Fibroblast of villous mesenchyme (primary cell): ENCODE measurements at places on chromosomes 11 and 22. TPM values are rescaled to one million over a fixed set of nuclear protein-coding genes. Genes with fewer than 3 reads are reported as not detected.

- DNase-seq = no peak
Measured at GRCh38 chr22:36728505-36728904, 25.0 kb upstream of the CACNG2 start.

MYRF gene
- 2.6 and 9.7 TPM in 2 replicates for total RNA-seq

DNA sequence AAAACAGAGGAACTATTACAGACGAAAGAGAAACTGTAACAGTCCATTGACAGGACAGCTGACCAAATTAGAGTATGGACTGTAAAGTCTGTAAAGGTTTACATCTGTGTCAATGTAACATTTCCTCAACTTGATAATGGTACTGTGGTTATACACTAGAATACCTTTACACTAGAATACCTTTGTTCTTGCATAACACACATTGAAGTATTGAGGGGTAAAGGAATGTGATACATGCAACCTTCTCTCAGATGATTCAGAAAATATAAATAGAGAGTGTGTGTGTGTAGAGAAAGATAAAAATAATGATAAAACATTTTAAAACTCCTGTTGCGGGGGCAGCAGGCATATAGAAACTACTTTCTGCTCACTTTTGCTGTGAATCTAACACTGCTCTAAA is 5.6 kb upstream of the EEF1G start:
- no peak for DNase-seq

- DNase-seq = peak; percentile 94
Measured at GRCh38 chr11:9834291-9834690, 170.4 kb downstream of the SWAP70 start.

- DNase-seq = no peak
Measured at GRCh38 chr22:30033901-30034300, 46.4 kb upstream of the HORMAD2 start.

DNA sequence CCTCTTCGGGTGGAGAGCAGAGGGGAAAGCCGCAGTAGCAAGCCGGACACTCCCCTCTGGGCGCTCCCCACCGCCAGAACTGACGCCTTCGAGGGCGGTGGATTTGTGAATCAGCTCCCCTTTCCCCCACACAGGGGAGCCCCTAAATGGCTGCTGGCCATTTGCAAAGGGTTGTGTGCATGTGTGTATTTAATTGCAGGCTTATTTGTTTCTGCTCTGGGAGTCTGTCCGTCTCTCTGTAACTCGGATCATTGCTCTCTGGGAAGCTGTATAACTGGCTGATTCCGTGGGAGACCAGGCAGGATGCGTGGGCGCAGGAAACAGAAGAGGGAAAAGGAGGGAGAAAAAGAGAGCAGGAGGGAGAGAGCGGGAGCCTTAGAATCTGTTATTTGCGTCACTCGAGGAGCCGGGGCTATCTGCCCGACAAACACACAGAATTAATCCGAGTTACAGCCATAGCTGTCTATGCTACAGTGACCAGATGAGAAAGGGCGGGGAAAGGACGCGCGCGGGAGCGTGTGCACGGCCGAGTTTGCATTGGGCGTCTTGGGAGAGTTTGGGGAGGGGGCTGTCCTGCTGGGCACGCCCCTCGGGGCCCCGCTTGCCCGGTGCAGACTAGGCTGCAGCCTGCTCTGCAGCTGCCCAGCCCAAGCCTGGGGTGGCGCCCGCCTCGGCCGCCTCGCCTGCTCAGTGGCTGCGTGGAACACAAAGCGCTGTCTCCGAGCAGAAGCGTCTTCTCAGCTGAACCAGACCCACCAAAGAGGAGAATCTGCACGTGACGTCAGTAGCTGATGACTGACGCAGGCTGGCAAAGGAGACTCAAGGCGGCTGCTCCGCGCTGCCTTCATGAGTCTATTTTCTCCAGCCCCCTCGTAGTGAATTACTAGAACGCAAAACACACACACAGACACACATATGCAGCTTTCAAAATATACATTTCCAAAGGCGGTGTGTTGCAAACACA is 105.3 kb upstream of the HSD17B12 start:
- peak; percentile 50 for DNase-seq

ANAPC15 gene
- total RNA-seq = 32.8 and 48.3 TPM in 2 replicates

ADM2 gene
- total RNA-seq = 2.6 and 5.8 TPM in 2 replicates

DNA sequence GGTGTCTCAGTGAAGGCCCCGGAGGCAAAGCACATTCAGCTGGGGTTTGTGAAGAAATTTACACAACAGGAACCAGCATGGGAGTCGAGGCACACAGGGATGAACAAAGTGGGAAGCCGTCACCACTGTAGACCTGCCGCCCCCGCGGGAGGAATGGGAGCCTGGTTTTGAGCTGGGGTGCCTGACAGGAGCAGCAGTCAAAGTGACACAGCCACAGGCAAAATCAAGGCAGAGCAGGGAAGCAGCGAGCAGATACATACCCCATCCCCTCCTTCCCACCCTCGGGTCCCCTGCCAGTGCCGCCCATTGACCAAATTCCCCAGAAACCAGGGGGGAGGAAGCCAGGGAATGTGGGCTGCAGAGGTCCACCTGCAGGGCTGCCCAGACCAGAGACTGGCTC is 20.8 kb downstream of the P2RX3 start:
- no peak for DNase-seq

DNA sequence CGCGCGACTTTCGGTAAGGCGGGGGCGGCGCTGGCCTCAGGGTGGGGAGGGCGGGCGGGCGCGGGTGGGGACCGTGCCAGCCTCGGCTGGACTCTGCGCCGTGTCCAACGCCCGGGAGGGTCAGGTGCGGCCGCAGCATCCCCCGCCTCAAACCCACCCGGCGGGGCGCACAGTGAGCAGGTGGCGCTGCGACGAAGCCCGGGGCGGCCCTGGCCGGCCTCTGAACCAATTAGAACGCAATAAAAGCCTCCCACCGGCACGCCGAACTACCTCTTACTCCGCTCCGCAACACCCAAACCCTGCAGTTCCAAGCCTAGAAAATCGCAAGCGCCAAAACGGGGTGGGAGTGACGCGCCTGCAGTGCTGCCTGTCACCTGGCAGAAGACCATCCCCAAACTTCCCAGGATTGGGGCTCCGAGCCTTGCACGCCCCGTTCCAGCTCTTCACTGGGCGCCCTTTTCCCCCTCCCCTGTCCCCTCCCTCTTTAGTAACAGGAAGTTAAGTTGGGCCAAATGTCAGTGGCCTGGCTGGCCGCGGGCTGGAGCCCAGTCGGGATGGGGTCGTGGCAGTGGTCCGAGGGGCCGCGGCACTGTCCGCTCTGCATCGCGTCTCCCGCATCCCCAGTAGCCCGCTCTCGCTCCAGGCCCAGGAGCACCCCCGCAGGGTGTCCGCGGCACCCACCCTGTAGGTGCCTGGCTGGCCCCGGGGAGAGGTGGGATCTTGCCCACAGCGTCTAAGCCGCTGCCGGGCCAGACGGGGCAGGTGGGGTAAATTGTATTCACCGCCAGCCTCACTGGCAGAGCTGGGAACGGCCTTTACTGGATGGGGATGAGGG is 541 bp downstream of the MICAL2 start:
- DNase-seq = peak; percentile 48

- peak; percentile 85 for DNase-seq
Measured at GRCh38 chr22:22508274-22509176, at the start of gene ZNF280B. Gene ZNF280B, minus strand, starts transcription at chr22:22508742. Its CDS starts 19,344 bp downstream, at chr22:22489398.

- DNase-seq = no peak
Measured at GRCh38 chr11:110445437-110445836, 15.7 kb downstream of the FDX1 start.

DNA sequence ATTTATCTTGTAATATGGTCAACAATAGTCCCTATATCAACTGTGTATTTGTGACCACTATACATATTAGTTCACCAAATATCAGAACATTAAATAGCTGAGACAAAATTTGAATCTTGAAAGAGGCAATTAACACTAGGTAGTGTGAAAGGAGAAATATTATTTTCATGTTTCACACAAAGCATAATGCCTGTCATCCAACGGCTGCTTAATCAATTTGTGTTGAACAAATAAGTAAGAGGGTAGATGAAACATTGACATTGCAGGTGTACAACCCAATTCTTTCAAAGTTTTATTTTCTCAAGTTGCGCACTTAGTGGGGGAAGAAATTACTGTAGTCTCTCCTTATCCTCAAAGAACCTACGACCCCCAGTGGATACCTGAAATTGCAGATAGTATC is 3.4 kb upstream of the OR8I2 start:
- DNase-seq = no peak

GRCh38 chr11:78420796-78421209 is 3.2 kb upstream of the GAB2 start:
- DNase-seq = peak; percentile 86

GAL gene
- not detected in 2 replicates for total RNA-seq

SEC14L6 gene
- under 0.01 TPM in 1 of 2 replicates, not detected in the other for total RNA-seq

GRCh38 chr11:34251589-34251980 is 106.2 kb downstream of the ABTB2 start:
- DNase-seq = peak; percentile 30

- DNase-seq = no peak
Measured at GRCh38 chr22:40817737-40818136, 1.4 kb downstream of the SLC25A17 start.

DNA sequence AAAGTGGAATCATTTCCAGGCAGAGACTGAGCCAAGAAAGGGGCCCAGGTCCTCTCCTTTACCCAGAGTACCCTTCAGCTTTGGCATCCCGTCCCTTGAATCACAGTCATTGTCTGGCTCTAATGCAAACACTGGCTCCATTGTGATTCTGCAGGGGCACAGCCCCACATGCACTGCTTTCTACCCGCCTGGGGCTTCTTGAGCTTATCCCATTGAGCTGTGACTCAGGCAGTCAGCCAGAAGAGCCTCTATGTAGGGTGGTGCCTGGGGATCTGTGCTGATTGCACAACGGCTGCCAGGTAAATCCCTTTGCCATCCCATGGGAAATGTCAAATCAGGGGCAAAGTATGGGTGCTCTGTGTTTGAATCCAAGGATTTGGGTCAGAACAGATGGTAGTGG is 88.9 kb downstream of the RASSF10 start:
- DNase-seq = no peak
